ENCODE measurements at places on chromosomes 2 and 18. TPM values are rescaled to one million over a fixed set of nuclear protein-coding genes. Genes with fewer than 3 reads are reported as not detected.

TMEM200C gene
- not detected for total RNA-seq

ACMSD gene
- total RNA-seq = not detected

ALK gene
- total RNA-seq = under 0.01 TPM

SERPINB13 gene
- not detected for total RNA-seq

NCKAP5 gene
- total RNA-seq = not detected

CDKL4 gene
- total RNA-seq = under 0.01 TPM

ITPRIPL1 gene
- total RNA-seq = 17.2 TPM

ANKRD62 gene
- not detected for total RNA-seq

- no peak for DNase-seq
These were observed 31.2 kb upstream of the NPC1 start for GRCh38 chr18:23617412-23618014.

DNA sequence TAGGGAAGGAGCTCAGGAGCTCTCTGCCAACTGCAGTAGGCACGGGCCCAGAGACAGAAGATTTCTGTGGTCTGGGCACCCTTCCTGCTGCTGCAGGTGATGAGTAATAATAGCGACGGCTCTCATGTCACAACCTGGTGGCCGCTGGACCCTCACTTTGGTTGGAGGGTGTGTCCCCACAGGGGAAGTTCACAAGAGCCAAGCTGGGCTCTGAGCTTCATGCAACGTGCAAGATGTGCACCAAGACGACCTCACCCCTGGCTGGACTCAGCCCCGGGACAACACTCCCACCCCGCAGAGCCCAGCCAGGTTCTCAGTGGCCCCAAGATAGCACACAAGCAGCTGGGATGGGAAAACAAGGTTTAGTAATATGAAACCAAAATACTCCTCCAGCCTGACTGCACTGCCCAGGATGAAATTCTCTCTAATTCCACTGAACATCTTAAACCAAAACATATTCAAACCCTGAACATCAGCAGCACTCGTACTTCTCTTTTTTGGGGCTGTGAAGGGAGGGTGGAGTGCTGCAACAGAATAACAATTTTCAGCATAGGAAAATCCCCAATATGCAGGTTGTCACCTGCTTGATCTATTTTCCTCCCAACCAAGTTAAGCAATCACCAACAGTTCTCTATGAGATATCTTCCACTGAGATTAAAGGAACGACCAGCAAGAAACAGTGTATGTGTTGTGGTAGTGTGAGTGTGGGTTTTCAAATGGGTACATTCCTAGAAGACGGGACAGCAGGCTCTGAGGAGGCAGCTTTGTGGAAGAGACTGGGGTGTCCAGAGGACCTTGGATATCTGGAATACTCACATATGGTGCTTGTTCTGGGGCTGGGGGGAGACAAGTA is 26.5 kb downstream of the BCL2 start:
- DNase-seq = no peak

DNA sequence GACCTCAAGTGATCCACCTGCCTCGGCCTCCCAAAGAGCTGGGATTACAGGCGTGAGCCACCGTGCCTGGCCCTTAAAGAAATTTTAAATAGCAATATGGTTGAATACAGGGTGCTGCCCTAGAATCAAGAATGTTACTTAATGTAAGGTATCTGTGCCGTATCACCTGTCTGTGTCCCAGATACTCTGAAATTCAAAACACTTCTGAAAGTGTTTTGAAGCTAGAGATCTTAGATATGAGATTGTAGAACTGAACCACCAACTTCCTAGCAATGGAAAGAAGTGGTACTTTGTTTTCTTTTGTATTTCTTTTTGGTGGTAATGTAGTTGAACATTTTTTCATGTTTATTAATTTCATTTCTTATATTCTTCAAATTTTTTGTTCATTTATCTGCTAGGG is 13.0 kb downstream of the PTPN4 start:
- no peak for DNase-seq

DNA sequence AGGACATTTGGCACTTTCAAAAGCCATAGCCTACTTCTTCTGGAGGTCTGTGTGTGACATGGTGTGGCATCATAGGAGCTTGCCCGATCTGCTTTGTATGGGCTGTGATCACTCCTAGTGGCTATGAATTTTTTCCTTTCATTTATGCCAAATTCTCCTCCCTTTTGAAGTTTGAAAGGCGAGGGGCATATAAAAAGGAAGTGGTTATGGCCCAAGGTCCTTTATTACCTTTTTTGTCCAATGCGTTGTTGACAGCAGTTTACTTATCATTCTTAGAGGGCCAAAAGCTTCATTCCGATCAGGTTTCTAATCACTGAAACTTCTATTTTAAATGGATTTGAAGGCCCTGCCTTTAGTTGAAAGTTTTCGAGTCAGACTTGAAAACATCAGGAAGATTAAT is 224.3 kb upstream of the FOSL2 start:
- no peak for DNase-seq

GRCh38 chr2:108388045-108388444 is 10.3 kb downstream of the SULT1C4 start:
- DNase-seq = no peak

Data from hematopoietic multipotent progenitor cell (in vitro differentiated cells).